Transverse colon (tissue), 4 donors: ENCODE measurements at places on chromosomes 16 and 17.

GRCh38 chr17:42865638-42866094 is 14.7 kb downstream of the AOC3 start:
- DNase-seq: no peak

- DNase-seq: no peak
Measured at GRCh38 chr16:66045626-66046025, 320.9 kb upstream of the CDH5 start.

GRCh38 chr17:44297975-44298374 is 10.4 kb upstream of the RUNDC3A start:
- no peak for DNase-seq

DNA sequence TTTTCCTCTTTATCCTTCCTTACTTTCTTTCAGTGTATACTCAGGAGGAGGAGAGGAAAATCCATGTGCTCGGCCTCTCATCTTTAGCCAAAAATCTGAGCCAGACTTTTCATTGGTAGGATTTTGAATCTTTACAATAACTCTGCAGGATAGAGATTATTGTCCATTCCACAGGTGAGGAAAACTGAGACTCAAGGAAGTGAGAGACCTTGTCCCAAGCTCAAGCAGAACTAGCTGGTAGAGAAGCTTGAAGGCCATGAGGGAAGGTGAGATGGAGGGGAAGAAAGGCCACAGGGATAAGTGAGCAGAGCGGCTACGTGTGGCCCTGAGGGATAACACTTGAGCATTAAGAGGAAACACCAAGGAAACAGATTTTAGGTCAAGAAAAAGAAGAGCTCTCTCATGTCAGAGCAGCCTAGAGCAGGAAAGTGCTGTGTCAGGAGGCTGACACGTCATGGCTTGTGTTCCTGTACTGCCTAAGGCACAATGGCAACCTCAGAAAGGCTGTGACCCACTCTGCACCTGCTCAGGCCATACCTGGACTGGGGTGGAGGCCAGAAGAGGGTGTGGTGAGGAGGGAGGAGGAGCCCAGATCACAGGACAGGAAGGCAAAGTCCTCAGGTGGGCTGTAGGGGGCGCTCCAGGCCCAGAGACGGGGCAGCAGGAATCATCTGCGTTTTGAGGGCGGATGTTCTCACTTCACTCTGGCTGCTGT is 11.9 kb downstream of the MT4 start:
- peak; percentile 90 for DNase-seq

- DNase-seq: no peak
Measured at GRCh38 chr17:19703106-19703827, 13.1 kb downstream of the SLC47A2 start.

- no peak for DNase-seq
Measured at GRCh38 chr17:17514361-17514992, 18.3 kb upstream of the RASD1 start.

DNA sequence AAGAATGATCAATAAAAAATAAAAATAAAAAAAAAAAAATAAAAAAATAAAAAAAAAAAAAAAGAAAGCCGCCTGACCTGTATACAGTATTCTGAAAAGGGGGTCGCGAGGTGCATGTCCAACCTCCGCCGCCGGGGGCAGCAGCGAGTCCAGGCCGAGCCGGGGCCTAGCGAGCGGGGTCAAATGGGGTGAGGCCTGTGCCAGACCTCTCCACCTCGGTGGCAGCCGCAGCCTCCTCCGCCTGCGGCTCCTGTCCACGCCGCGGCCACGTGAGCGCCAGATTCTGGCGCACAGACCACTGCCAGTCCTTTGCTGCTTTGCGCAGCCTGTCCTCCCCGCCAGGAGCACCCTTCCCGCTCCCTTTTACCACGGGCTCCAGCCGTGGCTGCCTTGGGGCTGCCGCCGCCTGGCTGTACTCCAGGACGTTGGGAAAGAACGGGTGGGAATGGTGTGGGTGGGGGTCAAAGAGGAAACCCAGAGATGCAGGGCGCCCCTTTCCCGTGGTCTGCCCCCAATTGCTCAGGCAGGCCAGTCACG is 2.4 kb upstream of the BCKDK start:
- DNase-seq: peak; percentile 88

- DNase-seq: no peak
Measured at GRCh38 chr16:85699628-85700027, 10.9 kb upstream of the GINS2 start.

DNA sequence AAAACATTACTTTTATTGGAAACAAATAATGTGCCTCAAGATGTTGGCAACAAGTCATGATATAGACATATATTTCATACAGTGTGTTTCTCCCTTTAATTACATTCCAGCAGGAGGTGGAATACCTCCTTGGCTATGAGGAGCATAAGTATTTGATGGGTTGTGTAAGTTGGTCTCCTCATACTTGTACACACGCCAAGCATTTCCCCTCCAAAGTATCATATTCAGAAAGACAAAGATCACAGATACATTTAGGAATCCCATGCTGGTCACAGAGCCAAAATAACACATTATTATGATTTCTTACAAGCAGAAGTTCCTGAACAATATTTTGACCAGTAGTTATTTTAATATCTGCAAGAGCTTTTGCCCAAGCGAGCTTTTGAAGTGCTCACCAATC is 57.8 kb downstream of the WSB1 start:
- DNase-seq: no peak

DNA sequence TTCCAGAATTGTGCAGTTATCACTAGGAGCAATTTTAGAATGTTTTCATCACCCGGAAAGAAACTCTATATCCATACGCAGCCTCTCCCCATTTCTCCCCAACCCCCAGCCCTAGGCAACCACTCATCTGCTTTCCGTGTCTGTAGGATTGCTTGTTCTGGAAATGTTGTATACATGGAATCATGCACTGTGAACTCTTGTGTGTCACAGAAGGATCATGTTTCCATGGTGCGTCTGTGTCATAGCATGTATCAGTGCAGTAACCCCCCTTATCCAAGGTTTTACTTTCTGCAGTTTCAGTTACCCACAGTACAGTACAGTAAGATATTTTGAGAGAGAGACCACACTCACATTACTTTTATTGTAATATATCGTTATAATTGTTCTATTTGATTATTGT is 299.4 kb downstream of the CPPED1 start:
- no peak for DNase-seq

DNA sequence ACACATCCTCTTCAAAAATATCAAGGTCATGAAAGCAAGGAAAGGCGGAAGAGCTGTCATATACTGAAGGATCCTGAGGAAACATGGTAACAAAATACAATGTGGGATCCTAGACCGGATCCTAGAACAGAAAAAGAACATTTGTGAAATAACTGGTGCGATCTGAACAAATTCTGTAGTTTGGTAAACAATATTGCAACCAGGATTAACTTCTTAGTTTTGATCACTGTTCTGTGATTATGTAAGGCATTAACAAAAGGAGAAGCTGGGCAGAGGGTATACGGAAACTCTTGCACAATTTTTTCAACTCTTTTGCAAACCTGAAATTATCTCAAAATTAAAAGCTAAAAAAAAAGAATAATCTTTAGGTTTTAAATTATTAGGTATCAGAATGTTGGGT is 109.7 kb downstream of the TRIM37 start:
- DNase-seq: no peak

GRCh38 chr16:84042879-84043485 is 387 bp upstream of the SLC38A8 start:
- DNase-seq: no peak

DNA sequence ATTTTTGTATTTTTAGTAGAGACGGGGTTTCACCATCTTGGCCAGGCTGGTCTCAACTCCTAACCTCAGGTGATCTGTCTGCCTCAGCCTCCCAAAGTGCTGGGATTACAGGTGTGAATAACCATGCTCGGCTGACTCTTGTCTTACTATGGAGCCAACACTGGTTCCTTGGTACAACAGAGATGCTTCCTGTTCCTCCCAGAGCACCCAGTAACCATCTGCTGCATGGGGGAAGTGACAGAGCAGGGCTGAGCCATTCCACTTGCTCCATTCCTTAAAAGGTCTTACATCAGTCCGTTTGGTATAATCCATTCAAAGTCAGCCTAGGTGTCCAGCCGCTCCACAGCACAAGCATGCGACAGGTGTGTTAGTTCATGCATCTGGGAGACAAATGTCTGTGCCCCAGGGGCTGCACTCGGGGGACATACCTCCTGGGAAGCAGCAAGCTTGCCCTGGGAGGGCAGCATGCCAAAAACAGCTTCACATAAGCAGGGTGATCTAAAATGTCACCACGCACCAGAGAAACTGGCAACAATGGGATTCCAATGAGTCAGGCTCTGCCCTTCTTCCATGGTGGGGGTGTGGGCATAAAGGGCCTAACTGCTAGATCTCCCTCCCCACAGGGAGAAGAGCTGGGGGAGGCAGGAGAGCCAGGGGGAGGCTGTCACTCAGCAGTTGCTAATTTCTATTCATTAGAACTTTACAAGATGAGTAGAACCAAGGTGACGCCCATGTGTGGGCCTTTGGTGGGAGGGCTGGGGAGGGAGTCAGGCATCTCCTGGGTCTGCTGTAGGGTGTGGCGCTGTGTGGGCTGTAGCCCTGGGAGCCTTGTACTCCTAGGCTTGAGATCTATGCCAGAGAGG is 35.5 kb downstream of the PIPOX start:
- DNase-seq: no peak

- DNase-seq: no peak
Measured at GRCh38 chr17:633641-634101, 81.0 kb downstream of the VPS53 start.

DNA sequence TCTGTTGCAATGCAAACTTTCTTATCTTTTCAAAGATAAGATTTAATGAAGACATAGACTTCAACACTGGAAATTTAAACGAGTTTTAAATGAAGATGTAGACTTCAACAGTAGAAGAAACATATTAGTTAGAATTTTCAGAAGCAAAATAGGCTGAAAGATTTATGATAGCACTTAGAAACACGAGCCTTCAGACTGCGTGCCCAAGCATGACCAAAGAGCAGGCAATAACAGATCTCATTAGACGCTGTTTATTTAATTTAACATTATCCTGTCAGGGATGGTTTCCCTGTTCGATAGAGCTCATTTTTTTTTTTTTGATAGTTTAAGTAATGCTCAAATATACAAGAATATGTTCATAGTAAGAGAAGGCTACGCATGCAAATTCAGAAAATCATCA is 604.7 kb upstream of the SOX9 start:
- no peak for DNase-seq

- DNase-seq: no peak
Measured at GRCh38 chr17:12269751-12270150, 249.1 kb downstream of the MAP2K4 start.

- DNase-seq: peak; percentile 75
Measured at GRCh38 chr17:17682737-17683680, 1.8 kb downstream of the RAI1 start.

GRCh38 chr17:5592382-5592781 is 8.1 kb upstream of the NLRP1 start:
- DNase-seq: no peak

DNA sequence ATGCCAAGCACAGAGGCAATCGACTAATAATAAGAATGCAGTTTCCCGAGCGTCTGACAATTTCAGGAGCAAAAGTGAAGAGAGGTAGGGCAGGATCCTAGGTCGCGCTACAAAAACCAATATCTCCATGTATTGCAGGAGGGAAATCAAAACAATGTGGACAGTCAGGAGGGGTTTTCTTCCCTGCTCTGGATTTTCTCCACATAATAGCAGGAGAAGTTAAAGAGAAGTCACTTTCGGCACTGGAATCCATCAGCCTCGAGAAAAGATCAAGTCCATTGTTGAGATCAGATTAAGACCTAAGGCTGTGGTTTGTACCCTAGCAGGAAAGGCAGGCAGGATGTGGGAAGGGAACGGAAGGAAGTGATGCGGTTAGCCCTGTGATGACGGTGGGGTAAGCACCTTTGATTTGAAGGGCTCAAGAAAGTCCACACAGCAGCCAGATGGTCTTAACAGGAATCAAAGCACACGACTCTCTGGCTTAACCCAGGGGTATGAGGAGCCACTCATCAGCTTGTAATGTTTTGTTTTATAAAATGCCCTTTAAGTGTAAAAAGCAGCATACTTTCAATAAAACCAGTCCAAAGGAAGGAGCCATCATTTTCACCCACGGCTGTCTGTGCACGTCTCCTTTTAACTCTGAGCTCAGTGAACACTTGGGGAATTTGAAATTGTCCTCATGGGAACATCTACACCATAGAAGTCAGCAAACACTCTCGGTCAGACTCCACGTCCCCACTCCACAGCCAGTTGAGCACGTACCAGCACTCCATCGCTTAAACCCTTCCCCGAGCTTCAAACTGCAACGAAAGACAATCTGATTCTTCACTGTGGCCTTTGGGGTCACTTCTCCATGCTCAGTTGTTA is 15.8 kb upstream of the AKTIP start:
- DNase-seq: peak; percentile 71

DNA sequence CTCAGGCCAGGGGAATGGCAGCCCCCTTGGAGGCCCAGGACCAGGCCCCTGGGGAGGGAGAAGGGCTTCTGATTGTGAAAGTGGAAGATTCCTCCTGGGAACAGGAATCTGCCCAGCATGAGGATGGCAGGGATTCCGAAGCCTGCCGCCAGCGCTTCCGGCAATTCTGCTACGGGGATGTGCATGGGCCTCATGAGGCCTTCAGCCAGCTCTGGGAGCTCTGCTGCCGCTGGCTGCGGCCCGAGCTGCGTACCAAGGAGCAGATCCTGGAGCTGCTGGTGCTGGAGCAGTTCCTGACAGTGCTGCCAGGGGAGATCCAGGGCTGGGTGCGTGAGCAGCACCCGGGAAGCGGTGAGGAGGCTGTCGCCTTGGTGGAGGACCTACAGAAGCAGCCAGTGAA is 2.4 kb downstream of the ZNF213 start:
- DNase-seq: no peak

- peak; percentile 68 for DNase-seq
Measured at GRCh38 chr16:27232061-27232900, 29.0 kb downstream of the KDM8 start.

- DNase-seq: no peak
Measured at GRCh38 chr17:40611840-40612474, 35.7 kb downstream of the SMARCE1 start.

DNA sequence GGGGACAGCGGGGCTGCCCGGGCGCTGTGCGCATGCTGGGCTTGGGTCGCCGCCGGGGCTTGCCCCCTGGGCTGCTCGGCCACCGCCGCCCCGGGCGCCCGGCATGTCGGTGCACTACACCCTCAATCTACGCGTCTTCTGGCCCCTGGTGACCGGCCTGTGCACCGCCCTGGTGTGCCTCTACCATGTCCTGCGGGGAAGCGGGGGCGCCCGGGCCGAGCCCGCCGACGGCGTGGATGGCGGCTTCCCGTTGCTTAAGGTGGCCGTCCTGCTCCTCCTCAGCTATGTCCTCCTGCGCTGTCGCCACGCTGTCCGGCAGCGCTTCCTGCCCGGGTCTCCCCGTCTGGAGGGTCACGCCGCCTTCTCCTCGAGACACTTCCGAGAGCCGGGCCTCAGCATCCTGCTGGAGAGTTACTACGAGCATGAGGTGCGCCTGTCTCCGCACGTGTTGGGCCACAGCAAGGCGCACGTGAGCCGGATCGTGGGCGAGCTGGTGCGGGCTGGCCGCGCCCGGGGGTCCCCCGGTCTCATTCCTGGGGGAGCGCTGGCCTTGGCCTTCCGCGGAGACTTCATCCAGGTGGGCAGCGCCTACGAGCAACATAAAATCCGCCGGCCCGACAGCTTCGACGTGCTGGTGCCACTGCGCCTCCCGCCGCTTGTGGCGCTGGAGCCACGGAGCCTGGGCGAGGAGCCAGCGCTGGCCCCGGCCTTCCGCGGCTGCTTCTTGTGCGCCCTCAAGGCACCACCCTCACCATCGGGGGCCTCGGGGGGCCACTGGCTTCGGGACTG is 789 bp downstream of the ITPRIPL2 start:
- DNase-seq: peak; percentile 69
